Parietal lobe (tissue), 2 donors: ENCODE measurements at places on chromosomes 2 and 18. TPM values are rescaled to one million over a fixed set of nuclear protein-coding genes. Genes with fewer than 3 reads are reported as not detected.

Gene CTNNA2
- 249 TPM for total RNA-seq

Gene DRC1
- total RNA-seq, result 2.2 TPM

Gene TXNDC2
- total RNA-seq, result not detected

Gene TUBA3E
- total RNA-seq, result not detected
